ENCODE measurements at places on chromosomes 7 and 10.

GRCh38 chr7:118844748-118845147 is 620.2 kb downstream of the ANKRD7 start:
- no peak for DNase-seq

DNA sequence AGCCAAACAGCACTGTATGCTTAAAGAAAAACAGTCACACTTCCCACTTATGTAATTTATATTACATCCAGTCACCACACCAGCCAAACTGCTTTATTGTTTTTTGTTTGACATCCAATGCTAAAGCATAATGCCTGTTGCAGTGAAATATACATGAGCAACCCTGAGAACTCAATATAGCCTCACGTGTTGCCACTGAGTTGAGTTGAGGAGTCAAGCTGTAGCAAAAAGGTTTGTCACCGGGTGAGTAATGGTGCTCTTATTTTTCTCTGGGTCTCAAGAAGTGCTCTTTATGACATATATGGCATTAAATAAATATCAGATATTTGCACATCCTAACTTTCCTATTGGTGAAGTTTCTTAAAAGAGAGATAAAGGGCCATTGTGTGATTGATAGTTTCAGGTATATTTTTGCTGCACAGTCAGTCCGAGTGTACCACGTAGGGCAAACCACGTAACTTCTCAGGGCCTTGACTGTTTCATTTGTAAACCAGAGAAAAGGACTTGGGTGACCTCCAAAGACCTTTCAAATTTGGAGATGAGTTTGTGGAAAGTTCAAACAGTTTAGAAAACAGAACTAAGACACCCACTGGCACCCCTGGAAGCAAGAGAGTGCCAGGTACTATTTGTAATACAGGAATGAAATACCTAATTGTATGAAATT is 168.5 kb downstream of the CFTR start:
- DNase-seq: no peak

- no peak for DNase-seq
Observed at GRCh38 chr7:103117465-103117864, 31.4 kb downstream of the NAPEPLD start.

GRCh38 chr7:20172736-20173334 is 44.3 kb downstream of the MACC1 start:
- DNase-seq: no peak

DNA sequence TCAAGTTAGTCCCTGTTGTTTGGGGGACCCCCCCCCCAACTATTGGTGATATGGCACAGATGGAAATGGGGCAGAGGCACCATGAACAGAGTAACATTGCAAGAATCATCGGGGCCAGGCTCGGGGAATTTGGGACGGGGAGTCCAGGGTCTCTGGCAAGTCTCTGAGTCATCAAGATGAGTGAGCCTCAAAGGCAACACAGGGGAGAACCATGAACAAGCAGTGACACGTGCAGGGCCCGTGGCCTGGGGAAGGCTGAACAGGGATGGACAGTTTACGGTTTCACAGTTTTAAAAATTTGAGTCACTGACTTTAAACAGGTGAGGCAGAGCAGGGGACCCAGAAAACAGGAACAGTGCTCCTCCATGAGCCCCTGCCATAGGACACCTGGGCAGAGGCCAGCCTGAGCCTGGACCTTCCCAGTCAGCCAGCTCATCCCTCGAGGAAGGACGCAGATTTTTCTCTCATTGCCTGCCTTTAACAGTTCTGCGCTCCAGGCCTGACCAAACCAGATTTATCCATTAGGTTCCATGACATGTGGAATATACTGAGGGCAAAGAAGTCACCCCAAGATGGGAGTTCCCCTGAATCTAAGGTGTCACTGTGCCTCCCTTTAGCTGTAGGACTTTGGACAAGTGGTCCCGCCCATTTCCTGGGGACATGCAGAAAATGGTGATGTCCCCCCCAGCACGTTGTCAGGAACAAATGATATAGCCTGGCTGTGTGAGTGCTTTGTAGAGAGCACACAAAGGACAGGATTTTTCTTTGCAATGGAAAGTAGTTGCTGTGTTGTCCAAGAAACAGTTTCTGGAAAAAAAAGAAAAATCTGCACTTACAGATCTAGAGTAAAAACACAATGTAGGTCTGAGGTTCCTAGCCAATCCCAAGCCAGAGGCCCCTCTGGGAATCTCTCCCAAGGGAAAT is 23.8 kb downstream of the CHST15 start:
- DNase-seq: no peak

- DNase-seq: no peak
Observed at GRCh38 chr10:66747451-66747850, 178.4 kb upstream of the LRRTM3 start.

GRCh38 chr7:47383696-47384445 is 198.0 kb downstream of the TNS3 start:
- DNase-seq: no peak

DNA sequence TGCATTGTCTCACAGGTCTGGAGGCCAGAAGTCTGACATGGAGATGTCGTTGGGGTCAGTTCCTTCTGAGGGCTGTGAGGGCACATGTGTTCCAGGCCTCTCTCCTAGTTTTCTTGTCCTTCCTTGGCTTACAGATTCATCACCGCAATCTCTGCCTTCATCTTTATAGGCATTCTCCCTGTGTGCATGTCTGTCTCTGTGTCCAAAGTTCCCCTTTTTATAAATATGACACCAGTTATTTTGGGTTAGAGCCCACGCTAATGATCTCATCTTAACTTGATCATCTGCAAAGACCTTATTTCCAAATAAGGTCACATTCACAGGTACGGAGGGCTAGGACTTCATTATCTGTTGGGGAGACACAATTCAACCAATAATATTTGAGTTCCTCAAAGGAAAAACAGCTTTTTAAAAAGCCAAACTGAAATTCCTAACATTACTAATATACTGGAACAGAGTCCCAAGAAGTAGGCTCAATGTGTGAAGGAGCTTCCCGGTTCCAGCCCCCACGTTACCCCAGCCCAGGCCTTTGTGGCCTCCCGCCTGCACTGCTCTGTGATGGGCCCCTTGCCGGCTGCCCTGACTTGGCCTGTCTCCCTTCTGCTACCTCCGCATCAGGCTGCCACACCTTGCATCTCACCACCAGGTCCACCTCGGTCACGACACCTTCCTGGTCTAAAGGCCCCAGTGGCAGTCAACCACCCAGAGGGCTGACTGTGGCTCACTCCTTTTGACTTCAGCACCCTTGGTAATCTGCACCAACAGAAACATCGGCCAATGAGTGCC is 142.7 kb downstream of the KCNMA1 start:
- no peak for DNase-seq

DNA sequence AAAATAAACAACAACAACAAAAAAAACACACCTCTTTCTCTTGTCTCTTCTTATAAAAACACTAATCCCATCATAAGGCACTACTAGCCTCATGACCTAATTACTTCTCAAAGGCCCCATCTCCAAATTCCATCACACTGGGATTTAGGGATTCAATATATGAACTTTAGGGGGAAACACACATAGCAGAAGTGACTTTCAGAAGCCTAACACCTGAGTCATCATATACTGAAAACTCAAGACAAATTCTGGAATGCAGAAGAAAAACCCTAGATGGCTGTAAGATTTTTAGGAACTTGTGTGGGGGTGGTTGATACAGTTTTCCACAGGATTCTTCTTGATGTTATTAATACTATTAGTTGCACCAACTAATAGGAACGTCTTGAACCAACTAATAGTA is 33.7 kb upstream of the CSTF2T start:
- DNase-seq: no peak

- DNase-seq: no peak
Observed at GRCh38 chr10:121183236-121183635, 332.1 kb downstream of the WDR11 start.

- no peak for DNase-seq
Observed at GRCh38 chr7:43785420-43785819, 26.9 kb downstream of the BLVRA start.

DNA sequence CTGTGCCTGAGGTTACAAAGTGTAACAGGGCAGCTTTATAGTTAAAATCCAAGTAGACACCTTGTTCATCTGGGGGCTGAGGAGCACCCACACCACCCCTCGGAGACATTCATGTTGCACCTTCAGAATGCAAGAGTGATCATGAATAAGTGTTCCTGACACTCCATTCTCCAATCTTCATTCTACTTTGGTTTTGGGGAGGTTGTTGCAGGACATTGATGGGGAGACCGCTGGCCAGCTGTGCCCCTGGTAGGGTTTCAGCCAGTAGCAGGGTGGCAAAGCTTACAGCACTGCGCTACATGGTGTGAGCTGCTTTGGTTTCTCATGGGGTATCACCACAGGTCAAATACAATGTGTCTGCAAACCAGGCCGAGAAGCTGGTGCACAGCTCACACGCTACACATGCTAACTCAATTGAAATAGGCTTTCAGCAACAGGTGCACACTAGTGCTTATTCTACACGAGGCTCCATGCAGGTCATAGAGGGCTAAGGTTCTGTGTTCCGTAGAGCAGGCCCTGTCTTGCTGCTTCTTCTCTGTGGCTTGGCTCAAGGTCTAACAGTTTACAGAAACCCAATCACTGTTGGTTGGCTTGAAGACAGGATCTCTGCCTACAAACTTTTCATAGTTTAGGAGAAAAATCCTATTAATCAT is 317.4 kb upstream of the ZNF32 start:
- DNase-seq: no peak

DNA sequence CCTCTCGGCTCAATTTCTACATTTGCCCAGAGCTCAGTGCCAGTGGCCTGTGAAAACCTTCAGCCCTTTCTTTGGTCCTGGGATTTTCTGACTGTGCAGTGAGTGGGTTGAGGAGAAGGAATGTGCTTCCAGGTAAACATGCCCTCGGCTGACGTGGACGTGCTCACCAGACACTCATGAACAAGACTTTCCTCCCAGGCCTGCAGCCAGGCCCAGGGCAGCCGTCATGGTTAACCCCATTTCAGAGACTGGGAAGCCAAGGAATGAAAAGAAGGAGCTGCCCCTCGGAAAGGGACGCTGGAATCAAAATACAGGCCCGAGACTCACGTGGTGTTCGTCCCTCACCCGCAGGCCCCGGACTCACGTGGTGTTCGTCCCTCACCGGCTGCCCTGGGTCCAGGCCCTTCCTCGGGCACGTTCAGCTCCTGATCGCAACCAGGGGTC is 8.8 kb upstream of the CALML5 start:
- DNase-seq: no peak

- DNase-seq: no peak
Observed at GRCh38 chr10:99143011-99143410, 92.6 kb downstream of the HPSE2 start.

GRCh38 chr10:65843203-65843602 is 1082.6 kb upstream of the LRRTM3 start:
- DNase-seq: no peak
